Activated CD4-positive, alpha-beta T cell treated with anti-CD3 and anti-CD28 coated beads for 4 hours (primary cell): ENCODE measurements at places on chromosomes 3 and 15.
A peak's percentile ranks its signal among the peaks of the same experiment; 100 is the strongest.

DNA sequence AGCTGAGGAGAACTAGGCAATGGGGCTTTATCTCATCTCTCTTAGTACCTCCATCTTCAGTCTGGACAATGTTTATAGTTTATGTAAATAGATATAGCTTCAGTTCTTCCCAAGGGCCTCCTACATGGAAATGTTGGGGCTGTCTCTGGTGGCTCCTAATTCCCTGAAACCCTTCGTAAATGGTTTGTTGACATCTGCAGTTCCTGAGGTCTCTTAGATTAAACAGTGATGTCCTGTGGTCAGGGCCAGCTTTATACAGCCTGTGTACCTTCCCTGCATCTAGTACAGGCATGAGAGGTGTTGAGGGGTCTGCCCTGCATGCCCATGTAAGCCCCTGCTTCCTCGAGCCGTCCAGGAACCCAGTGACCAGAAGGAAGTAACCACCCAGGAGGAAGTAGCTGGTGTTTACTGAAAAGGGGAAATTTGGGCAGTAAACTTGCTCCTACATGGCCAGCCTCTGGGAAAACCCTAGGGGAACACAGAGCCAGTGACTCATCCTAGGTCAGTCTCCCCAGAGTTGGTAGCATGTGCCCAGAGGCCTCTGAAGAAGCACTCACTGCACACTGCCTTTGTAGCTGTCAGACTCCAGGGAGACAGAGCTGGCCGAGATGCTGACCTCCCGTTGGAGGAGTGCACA lies 4.7 kb upstream of the TBC1D2B start:
- DNase-seq: no peak

GRCh38 chr3:100533176-100533575 lies 40.8 kb downstream of the TMEM45A start:
- no peak for DNase-seq

DNA sequence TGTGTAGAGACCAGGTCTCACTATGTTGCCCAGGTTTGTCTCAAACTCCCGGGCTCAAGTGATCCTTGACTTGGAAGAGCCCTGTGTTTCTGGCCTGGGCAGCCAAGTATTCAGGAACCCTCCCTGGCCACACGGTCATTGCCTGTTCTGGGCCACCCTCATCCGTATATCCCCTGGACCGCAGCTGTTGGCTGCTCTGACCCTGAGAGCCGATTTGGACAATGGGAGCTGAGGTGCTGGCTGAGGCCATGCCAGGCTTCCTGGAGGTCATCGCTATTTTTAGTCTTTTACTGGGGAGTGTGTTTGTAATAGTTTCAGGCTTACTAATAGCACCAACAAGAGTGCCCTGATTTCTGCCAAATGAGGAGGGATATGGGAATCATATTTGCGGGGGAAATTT lies 60.7 kb downstream of the ADAMTS7 start:
- no peak for DNase-seq

- no peak for DNase-seq
Observed at GRCh38 chr3:42061713-42062380, 29.3 kb upstream of the TRAK1 start.

GRCh38 chr3:89971329-89971728 lies 863.9 kb downstream of the EPHA3 start:
- DNase-seq: no peak

DNA sequence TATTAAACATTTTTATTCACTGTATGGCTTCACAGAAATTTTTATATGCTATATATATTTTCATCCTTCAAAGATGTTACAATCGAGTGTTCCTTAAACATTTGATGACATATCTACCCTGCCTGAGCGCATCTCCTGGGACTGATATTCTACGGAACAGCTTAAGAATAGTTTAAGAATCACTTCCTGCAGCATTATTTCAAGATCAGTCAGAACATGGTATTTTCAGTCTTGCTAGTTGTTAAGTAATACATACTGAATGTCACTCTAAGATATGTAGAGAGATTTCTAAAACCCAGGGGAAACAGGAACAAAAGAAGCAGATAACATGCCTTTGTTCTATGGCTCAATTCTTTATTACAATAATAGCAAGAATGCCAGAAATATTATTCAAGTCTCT lies 8.7 kb downstream of the COL8A1 start:
- DNase-seq: no peak

GRCh38 chr3:123571264-123571972 lies 13.4 kb downstream of the HACD2 start:
- DNase-seq: no peak

GRCh38 chr3:58383904-58384303 lies 49.7 kb downstream of the PDHB start:
- no peak for DNase-seq

- DNase-seq: no peak
Observed at GRCh38 chr15:74134387-74135027, 4.1 kb downstream of the ISLR2 start.

- no peak for DNase-seq
Observed at GRCh38 chr15:70025413-70026296, 72.1 kb downstream of the TLE3 start.

DNA sequence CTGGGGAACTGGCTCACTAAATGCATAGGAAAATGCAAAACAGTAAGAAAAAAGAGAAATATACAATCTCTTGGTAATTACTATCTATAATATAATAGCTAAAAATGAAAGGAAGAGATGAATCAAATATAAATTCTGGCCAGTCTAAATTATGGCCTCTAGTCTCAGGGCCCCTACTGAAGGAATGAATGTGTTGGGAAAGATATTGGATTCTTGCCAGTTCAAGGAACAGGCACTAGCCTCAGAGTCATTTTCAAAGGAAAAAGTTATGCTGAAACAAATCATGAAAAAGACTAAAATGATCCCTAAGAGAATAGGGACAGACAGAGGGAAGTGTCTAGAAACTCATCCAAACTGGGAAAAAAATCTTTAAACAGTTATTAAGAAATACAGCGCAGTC lies 62.4 kb downstream of the C3orf80 start:
- no peak for DNase-seq

DNA sequence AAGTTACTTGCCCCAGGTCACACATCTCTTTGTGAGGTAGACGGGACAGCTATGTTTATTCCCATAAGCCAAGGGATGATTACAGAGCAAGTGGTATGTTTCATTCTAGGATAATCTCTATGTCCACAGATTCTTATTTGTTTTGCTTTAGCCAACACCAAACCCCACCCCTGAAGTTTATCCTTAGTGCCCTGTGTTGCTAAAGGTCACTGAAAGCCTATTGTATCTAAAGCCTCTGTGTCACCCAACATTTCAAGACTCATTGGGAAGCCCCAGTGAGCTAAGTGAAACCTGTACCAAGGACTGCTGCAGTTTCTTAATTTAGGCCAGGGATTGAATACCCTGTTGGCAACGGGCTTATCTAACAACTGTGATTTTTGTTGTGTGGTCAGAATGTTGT lies 135.6 kb downstream of the ADAMTS9 start:
- no peak for DNase-seq

- peak; percentile 54 for DNase-seq
Observed at GRCh38 chr15:89416339-89417183, 79.8 kb downstream of the RHCG start.

DNA sequence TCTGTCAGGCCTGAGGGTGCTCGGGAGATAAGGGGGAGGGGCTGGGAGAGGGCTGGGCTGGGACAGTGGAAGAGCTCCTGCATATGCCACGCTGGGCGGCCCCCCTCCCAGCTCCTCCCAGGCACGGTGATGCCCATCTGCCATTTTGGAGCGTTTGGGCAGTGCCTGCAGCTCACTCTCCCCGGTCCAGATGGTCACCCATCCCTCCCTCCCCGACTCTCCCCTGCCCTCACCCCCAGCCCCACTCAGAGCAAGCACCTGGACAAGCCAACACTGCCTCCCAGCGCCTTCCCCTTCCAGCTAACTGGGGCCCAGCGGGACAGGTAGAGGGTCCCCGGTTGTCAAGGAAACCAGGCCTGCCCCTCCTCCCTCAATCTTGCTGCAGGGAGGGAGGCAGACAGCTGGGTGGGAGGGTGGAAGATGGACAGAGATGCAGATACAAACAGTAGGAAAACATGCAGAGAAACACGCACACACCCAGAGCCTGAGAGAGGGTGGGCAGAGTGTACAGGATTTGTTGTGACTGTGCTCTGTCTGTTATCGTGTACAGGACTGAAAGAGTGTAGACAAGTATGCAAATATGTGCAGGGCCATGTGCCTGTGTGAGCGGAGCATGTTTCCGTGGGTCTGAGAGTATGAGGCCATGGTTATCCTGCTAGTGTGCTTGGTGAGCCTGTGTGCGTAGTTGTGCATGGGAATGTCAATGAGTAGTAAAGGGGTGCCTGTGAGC lies 17.5 kb upstream of the CORO2B start:
- no peak for DNase-seq

- no peak for DNase-seq
Observed at GRCh38 chr3:154616298-154616697, 186.3 kb upstream of the GPR149 start.

DNA sequence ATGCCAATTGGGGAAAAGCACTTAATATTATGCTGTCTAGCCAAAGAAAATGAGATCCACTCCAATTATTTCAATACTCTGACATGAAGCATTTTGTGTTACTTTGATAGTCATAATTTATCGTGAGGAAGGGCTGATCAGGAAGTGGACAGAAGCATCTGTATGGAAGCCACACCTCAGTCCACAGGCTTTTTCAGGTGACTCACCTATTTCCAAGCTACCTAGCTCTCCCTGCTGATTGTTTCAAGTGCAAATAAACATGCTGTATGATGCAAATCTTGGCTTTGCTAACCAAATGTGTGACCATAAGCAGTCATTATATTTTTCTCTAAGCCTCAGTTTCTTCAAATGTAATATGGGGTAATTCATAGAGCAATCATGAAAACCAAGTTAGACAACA lies 30.8 kb upstream of the CPB1 start:
- no peak for DNase-seq

DNA sequence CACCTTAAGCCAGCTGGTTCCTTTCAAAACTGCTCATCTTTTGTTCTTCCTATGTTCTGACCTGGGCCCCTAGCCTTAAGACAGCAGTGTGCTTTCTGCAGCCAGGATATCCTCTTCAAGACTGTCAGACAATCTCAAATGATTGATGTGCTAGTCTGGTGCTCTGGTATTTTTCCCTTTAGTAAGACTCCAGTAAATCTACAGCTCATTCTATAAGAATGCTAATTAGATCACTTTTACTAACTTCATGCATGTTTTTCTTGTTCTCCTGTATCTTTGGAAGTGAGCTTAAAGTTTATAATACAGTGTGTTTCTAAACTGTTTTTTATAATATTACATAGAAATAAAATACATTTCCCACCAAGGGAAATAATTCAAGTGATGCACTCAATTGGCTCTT lies 220.9 kb upstream of the NANOGP8 start:
- no peak for DNase-seq

DNA sequence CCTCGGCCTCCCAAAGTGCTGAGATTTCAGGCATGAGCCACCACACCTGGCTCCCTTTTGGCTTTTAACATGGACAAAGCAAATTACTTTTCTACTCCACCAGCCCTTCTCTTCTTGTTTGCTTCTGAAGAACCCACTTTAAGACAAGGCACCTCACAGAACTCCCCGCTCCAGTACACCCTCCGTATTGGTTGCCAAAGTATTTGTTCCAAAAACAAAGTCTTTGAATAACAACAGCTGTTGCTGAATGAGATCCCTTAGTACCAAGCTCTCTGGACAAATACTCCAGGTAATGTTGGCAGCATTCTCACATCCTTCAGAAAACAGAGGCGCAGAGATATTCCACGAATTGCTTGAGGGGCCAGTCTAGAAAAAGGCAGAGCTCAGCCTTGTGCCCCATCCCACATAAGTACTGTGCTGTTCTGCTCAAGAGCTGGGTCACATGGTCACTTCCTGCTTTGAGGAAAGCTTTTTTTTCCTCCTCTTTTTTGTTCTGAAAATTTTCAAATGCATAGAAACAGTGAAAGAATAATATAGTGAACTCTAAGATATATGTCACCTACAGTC lies 7.3 kb upstream of the CHCHD6 start:
- DNase-seq: no peak

DNA sequence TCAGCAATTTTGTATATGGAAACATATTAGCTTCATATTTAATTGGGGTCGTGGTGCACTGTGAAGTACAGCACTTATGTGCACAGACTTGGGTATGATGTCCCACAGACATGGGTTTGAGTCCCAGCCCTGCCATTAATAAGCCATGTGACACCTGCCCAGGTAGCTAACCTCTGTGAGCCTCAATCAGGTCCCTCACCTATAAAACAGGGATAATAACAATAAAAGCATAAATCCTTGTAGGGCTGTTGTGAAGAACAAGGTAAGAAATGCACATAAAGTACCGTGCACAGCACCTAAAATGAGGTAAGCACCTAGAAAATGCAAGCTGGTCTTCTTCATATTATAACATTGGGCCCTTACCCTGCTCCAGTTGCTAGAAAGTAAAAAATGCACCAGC lies 173.5 kb upstream of the WNT5A start:
- DNase-seq: no peak

GRCh38 chr3:41288785-41289184 lies 89.5 kb downstream of the CTNNB1 start:
- DNase-seq: no peak

DNA sequence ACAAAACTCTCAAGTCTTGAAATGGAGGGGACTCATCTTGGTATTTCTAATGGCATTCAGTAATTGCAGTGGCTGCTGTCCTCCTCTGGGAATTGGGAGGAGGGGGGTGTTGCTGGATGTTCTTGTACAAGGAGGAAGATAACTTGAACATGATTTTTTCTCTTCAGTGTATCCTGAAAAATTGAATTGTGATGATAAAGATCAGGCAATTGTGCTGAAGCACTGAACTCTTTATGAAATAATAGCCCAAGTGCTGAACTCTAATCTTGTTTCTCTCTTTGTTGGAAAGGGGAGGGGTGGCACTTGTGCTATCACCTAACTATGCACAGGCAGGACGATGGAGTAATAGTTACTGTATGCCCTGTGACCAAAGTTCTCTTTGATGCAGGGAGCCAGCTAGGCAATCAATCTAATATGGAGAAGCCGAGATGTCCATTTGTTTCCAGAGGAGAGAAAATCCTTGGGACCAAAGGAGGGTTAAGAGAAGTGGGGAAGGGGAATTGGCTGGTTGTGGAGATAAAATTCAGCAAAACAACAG lies 68.1 kb upstream of the ATP2C1 start:
- no peak for DNase-seq

DNA sequence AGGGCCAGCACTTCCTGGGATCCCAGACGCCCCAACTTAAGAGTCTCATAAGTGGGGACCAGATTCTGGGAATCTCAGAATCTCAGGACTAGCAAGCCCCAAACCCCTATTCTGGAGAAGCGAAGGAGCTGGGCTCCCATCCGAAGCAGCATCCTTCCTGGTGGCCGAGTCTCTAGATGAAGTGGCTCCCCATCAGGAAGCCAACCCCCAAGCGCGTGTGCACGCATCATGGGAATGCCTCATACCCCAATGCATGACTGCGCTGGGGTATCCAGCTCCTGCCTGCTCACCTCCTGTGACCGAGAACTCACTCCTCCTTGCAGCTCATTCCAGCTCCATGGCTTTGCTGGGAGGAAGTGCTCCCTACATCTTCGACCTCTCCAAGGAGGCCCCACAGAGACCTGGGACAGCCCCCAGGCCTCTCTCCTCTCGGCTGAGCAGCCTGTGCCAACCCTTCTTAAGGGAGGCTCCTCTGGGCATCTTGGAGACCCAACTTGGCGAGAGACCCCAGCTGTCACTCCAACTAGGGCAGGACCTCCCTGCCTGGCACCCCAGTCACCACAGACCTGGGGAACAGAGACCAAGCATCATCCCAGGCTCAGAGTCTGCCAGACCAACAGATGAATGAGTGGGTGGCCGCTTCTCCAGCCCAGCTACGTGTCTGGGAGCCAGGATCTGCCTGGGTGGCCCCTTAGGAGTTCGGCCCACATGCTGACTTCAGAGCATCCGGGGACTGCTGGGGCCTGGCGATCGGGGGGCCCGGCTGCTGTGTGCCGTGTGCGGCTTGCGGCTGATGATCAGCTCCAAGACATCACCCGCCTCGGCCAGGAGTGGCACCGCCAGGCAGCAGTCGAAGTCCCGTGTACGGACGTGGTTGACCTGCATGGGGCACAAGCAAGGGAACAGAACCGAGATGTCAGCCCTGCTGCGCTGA lies 46.9 kb downstream of the GRIP2 start:
- no peak for DNase-seq
